ENCODE measurements at places on chromosomes 12 and 14.

GRCh38 chr14:37901978-37902377 lies 305.7 kb upstream of the SSTR1 start:
- DNase-seq = no peak

GRCh38 chr12:570921-571794 lies 92.1 kb downstream of the NINJ2 start:
- DNase-seq = no peak

DNA sequence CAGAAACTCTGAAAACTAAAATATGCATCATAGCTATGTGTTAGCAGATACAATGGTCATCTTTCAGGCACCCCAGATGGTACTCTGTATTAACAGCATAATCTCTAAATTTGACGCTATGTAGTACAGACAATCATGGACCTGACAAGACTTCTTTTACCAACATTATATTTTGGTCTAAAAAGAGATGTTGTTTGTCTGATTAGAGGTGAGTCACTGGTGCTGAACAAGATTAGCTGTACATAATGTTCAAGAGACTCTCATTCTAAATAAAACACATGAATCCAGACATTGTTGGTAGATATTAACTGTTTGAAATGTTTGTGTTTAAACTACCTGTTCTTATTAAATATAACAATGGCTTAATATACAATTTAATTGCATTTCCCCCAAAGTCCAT lies 146.4 kb upstream of the LMNTD1 start:
- DNase-seq = no peak

- no peak for DNase-seq
These were observed 1399.1 kb downstream of the LRFN5 start for GRCh38 chr14:43005807-43006206.

- DNase-seq = no peak
These were observed 204.2 kb downstream of the EFCAB11 start for GRCh38 chr14:89750281-89750755.

DNA sequence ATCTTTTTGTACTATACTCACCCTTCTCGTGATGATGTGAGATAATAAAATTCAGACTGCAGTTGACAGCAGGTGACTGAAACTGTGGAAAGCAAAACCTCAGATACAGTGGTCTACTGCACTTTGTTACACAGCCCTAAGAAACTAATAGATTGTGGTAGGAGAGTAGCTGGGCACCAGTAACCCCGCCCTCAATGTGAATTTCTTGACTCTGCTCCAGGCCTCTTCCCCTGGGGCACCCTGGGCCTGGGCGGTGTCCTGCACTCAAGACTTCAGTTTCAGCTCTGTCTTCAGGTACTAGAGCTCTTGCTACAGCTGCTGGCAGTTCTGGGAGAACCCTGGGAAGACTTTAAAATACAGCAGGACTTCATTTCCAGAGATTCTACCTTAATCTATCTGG lies 197.6 kb upstream of the AVPR1A start:
- DNase-seq = no peak

DNA sequence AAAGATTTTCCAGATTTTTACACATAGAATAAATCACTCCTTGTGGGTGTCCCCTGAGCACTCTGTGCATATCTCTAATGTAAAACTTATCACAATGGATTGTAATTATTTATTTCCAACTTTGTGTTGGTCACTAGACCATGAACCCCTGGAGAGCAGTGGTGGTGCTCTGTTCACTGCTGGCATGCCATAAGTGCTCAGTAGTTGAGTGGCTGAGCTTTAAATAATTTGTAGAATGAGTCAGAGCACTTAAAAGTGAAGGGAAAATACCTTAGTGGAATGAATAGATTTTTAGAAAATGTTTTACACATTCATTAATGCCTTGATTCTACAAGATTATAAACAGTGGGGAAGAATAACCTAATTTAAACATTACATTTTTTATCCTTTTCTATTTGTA lies 6.3 kb downstream of the MGAT4C start:
- DNase-seq = no peak
